ENCODE measurements at places on chromosomes 7 and 10.

DNA sequence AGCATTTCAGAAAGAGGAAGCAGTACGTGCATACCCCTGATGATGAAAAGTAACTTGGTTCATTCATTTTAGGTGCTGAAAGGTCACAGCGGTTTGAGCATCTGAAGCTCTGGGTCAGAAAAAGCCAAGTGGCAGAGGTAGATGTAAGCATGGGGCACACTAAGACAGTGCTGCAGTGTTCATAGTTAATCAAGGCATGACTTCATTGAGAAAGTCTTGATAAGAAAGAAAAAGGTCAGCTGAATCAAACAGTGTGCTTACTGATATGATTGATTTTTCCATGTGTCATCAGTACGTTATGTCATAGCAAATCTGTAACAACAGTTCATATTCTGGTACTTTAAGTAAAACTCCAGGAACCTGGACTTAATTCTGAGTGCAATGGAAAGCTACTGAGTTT, 107.7 kb upstream of the PCLO start:
- DNase-seq: no peak

DNA sequence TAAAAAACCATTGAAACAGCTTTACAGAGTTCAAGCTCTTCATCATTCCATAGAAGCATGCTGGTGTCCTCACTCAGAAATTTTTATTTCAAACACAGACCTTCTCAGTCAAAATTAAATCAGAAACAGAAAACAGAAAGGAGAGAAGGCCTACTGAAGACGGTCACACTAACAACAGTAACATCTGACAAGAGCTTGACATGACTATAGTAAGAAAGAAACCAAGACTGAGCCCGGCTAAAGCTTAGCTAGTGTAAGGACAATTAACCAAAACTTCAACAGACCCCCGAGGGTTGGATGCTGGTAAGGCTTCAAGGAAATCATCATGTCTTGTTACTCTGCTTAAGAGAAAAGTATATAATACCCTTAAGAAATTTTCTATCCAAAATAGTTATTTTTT, 38.6 kb downstream of the MTPN start:
- DNase-seq: no peak

- no peak for DNase-seq
Measured at GRCh38 chr10:486666-487322, 202.7 kb downstream of the DIP2C start.

- DNase-seq: peak; percentile 62
Measured at GRCh38 chr7:127833641-127834040, 181.6 kb downstream of the SND1 start.

DNA sequence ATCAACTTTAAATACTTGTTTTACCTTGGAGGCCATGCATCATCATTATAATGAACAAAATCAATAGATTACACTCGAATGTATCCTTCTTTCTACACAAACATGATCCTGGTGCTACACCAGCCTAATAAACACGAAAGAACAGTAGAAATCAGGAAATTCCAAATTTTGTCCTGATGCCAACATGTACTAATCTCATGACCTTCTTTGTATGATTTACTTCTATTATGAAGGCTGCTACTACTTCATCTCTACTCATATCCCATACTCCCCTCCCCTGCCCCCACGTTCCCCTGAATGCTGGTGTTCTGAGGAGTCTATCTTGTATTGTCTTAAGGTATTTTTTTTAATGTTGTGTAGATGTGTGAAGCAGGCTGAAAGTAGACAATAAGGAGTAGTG, 315.0 kb downstream of the CACNA2D1 start:
- DNase-seq: no peak
